ENCODE measurements at places on chromosomes 12 and 14.

- DNase-seq, result peak; percentile 80
Measured at GRCh38 chr12:388541-389141, 479 bp downstream of the KDM5A start.

DNA sequence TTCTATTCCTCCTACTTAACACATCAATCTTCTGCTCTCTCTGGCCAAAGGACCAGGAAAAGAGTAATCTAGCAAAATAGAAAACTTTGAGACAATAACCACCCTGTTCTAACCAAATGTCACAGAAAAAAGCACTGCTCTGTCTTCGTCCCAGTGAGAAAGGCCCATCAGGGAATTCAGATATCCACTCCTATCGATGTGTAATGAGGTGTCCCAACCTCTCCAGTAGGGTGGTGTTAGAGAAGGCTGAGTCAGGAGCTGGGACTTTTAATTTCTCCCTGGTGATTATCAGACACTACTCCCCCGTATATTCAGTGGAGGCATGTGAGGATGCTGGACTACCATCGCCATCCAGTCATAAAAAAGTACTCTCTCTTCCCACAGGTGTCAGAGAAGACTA lies 130.3 kb downstream of the TMTC3 start:
- DNase-seq, result no peak

DNA sequence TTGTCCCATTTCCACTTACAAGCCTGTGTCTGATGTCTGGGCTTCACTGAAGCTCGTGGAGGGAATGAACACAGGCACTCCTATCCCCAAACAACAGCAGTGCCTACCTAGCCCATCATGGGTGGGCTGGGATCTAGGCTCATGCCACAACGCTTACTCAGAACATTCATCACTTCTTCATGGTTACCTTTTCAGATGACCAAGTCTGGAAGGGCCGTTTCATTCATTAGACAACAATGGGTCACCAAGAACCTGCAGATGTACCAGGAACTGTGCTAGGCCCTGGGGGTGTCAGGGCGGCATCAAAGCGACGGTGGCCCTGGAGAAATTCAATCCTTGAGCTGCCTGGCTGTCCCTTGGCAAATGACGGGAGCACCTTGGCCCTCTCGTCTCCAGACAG lies 64.9 kb upstream of the FZD10 start:
- DNase-seq, result no peak

- DNase-seq, result no peak
Measured at GRCh38 chr12:75177997-75178396, 31.6 kb downstream of the KCNC2 start.

DNA sequence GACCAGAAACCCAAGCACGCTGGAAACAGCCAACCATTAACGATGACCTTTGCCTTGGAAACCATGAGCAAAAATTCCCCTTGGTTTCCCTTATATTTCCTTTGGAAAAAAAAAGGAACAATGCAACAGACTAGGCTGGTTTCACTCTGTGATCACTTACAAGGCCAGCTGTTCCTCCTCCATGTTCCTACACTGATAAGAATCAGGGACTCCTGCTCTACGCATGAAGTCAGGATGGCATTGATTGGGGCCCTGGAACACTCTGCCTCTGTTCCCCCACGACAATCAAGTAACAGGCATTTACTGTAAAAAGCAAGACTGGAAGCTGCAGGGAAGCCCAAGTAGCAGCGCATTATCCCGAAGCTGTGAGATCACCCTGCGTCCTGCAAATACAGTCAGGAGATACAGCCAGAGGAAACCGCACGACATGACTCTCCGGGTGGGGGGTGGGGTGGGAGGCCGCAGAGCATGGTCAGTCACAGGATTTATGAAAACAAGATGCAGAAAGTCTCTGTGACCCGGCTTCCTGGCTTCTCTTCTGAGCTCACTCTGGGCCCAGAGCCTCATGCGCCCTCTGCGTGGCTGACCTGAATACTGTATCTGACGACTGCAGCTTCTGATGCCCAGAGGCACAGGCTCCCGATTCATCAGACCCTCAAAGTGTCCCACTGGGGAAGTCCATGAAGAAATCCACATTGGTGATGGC lies 31.1 kb downstream of the SSH1 start:
- DNase-seq, result no peak

DNA sequence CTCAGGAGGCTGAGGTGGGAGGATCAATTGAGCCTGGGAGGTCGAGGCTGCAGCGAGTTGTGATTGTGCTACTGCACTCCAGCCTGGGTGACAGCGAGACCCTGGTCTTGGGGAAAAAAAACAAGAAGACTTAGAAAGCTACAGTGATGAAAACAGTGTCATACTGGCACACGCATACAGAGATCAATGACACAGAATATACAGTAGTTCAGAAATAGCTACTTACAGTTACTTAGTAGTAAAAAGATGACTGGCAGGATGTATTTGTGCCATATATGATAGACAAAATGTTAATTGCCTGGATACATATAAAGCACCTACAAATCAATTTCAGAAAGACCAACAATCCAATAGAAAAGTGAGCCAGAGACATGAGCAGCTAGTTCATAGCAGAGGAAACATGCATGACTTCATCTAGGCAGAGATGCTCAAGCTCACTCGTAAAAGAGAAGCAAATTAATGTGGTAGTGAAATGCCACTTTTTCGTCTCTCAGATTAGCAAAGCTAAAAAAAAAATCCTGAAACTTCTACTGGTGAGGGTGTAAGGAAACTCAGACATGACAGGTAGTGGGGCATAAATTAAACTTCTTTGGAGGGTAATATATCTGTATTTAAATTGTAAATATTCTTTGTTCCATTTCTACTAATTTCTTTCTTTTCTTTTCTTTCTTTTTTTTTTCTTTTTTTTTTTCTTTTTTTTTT lies 2.5 kb upstream of the ALDH2 start:
- DNase-seq, result no peak

DNA sequence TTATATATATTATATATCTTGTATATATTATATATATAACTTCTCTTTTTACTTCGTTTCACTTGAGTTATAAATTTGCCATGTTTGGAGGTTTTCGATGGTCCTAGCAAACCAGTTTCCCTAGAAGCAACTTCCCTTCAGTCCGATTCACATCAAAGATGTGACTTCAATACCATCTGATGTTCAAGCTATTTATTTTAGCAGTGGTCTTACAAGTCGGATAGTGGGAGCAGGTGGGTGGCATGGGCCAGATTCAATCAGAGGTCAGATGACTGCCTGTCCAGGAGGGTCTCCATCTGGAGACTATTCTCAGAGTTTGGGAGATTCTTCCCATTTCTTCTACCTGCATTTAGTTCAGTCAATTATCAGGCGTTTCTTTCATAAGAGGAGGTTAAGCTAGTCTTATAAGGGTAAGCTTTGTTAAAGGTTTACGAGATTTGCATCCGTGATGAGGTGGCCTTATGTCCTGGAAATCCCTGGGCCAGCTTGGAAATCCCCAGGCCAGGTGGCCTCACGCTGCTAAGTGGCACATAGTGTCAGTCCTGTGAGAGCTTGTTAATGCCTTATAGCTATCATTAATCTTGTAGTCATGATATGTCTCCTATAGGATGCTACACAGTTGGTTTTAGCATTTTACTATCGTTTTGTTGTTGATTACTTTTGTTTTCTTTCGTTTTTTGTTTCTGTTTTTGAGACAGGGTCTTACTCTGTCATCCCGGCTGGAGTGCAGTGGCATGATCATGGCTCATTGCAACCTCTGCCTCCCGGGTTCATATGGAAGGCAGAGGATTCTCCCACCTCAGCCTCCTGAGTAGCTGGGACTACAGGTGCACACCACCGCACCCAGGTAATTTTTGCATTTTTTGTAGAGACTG lies 145.8 kb downstream of the BICD1 start:
- no peak for DNase-seq

- DNase-seq, result no peak
Measured at GRCh38 chr14:90720336-90720735, 95.9 kb downstream of the TTC7B start.

DNA sequence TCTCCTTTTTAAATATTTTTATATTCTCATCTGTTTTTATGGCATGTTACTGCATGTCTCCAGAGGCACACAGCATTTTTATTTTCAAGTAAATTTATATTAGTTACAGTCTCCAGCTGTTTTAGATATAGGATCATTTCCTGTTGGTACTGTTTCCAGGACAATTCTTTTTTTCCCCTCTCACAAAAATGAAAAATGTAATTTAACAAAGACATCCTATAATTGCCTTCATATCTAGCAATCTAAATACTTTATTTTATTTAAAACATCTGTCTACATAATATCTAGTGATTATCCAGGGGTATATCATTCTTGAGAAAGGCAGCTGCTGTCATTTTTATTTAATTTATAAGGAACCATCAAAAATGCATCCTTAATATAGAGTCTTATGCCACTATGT lies 272.4 kb upstream of the NPAS3 start:
- no peak for DNase-seq

GRCh38 chr14:26984311-26985177 lies 386.7 kb upstream of the NOVA1 start:
- no peak for DNase-seq

- no peak for DNase-seq
Measured at GRCh38 chr12:113329791-113330417, 5.0 kb downstream of the SLC8B1 start.

- no peak for DNase-seq
Measured at GRCh38 chr12:12715128-12715458, 2.1 kb upstream of the CDKN1B start.

DNA sequence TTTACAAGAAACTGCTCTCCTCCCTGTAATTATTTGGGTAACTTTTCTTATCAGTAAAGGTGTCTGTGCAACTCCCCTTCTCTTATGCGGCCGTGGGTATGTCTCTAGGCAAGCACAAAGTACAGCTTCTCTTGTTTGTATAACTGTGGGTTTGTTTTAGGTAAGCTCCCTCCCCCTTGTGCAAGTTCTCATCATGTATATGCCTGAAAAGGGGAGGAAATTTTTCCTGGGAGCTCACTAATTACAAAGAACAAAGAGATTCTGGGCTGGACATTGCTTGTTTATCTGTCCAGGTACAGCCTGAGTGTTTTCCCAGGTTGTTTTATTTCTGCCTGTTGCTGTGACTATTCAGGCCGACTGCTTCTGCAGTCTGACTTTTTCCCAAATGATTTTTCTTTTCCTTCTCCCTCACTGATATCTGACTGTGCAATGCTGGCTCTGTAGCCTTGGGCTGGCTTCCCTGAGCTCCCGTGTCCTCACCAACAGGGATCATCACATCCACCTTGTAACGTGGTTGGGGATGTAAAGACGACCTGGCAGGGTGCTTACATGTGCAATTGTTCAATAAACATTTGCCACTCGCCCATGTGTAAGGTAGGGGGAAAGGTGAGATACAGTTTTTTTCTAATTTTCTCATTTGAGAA lies 916.5 kb downstream of the AACS start:
- DNase-seq, result no peak

DNA sequence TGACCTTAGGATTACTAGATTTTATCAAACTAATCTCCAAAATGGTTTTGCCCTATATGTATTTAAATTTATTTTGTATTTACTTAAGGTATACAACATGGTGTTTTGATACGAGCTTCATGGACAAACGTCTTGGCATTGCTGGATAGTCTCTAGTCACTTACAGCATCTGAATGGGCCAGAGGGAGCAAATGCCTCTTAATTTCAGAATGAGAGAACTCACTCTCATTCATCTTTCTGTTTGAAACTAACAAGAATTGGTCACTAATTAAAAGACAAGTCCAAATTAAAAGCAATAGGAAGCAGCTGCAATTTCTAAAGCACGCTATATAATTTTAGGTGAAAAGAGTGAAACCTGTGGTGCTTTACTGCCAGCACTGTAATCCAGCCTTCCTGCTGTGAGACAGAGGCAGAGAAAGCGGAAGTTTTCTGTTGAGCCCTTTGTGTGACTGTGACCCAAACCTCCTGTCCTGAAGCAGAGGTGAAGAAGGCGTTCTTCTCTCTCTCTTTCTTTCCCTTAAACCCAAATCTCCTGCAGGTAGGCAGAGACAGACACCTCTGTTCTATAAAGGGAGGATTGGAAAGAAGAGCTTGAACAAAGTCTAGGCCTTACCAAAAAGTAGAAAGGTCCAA lies 184.6 kb upstream of the NAV3 start:
- no peak for DNase-seq

DNA sequence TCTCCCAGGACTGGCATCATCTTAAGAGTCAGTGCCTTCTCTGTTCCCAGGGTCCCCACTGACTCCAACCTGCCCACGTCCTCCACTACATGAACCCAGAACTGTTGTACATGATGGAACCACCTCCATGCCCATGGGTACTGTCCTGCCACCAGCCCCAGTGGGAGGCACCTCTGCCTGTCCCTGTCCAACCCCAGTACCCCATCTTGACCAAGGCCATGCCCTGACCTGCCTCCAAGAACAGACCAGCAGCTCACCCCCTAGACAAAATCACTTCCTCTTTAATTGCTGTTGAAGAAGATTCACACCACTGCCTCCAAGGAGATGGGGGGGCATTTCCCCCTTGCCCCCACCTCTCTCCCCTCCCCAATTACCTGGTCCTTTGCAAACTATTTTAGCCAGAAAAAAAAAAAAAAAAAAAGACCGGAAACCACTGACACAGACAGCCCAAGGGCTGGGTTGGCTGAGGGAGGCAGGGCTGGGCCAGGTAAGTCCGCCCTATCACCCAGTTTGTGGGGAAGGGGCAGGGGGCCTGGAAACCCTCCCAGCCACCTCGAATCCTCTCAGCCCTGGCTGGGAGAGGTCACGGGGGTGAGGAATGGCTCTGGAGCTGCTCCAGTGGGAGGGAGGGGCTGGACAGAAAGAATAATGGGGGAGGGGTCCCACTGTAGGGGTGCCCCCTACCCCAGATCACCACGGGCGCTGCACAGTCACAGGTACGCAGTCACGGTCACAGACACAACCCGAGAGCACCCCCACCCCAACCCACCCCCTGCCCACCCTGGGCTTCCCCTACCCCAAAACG lies 13.4 kb downstream of the AGAP2 start:
- DNase-seq, result no peak

- no peak for DNase-seq
Measured at GRCh38 chr14:100885196-100885595, 18.3 kb downstream of the RTL1 start.

GRCh38 chr14:69754487-69754886 lies 12.5 kb upstream of the SRSF5 start:
- DNase-seq, result no peak

DNA sequence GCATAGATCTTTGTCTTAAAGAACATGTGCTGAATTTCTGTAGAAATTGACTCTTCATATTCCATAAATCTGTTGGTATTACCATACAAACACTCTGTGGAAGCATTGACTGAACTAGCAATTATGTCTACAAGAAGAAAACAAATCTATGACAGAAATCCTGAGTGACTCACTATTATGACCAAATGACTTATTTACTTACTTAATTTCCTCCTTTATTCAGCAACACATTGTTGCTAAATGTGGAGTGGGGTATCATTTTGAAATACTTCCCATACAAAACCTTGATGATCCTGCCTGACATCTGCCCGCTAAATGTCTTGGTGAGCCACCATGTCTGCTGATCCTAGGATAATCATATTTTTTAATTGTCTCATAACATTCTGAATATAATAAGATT lies 99.1 kb upstream of the SLCO1C1 start:
- DNase-seq, result no peak

Data from CD8-positive, alpha-beta memory T cell (primary cell).